ENCODE measurements at places on chromosomes 1 and 21.

DNA sequence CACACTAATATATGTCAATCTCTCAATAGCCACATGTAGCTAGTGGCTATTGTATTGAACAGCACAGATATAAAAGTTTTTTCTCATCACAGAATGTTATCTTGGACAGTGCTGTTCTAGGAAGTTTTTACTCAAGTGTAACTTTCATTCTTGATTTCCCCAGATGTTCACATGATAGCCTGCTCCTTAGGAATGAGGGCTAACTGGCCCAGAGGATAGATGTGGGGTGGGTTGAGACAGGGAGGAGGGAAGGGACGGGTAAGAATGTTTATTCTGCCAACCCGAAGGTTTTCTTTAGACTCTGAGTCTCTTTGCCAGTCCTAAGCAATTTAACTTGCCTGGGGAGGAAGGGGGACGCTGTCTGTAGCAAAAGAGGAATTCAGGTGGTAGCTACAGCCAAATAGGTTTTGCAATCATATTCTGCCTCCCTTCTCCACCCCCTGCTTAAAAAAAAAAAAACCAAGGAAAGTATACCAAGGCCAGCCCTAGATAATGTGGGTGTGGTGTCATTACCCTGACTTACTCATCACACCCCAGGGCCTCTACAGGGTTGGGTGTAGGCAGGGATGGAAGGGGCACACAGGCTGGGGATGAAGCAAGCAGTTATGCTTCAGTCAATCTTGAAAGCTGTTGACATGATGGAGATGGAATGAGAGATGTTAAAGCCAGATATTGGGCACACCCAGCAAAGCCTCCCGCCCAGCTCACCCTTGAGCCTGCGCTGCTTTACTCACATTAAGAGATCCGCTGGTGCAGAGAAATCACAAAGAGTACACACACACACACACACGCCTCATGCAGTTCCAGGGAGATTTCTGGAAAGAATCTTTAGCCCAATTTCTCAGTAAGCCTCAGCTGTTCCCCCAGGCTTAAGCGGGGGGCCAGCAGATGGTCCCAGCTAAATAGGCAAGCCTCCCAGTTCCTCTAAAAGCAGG is 59.9 kb downstream of the PLXNA2 start:
- peak; percentile 38 for DNase-seq

- DNase-seq, result no peak
Measured at GRCh38 chr1:80987824-80988223, 812.9 kb upstream of the ADGRL2 start.

DNA sequence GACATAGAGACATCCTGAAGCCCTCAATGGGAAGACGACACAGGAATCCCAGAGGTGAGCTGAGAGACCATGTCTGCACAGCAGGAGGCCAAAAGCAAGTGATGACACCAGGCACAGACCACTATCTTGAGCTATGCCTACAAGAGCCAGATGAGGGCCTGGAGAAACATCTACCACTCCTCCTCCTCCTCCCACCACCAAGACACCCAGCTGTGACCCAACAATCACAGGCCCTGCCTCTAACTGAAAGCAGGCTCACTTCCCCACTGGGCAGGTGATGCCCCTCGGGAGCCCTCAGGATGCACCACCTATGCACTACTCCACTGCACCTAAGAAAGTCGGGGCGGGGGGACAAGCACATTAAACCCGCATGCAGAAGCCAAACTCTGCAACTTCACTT is 16.5 kb downstream of the TADA1 start:
- no peak for DNase-seq

DNA sequence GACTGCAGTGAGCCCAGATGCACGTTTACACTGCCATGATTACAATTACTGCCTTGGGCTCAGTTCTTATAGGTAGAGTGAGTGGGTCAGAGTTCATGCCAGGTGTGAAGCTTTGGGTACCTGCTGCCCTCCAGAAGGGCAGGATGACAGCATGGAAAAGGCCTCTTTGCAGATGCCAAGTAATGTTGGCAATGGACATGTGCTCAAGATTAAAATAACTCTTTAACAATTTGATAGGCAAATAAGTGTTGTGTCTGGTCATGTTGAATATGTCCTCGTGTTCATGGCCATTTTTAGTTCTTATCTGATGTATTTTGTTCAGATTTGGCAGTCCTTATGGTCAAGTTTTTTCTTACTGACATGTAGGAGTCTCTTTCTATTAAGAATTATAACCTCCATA is 34.8 kb downstream of the S100B start:
- no peak for DNase-seq

DNA sequence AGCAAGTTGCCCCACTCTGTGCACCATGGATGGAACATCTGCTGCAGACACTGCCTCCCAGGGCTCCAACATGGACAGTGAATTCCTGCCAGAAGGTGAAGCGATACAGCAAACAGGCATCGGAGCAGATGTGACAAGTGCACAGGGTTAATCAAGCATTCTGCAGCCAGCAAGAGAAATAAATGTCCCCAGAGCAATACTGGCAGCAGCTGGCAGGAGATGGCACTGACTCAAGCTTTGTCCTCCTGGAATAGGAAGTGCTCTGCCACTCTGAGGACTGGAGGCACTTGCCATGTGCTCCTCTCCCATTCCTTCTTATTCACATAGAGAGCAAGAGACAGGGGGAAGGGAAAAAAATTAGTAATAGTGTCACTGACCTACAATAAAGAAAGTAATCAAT is 402.7 kb upstream of the DAB1 start:
- no peak for DNase-seq

GRCh38 chr1:167905182-167905581 is 8.8 kb downstream of the ADCY10 start:
- peak; percentile 46 for DNase-seq

DNA sequence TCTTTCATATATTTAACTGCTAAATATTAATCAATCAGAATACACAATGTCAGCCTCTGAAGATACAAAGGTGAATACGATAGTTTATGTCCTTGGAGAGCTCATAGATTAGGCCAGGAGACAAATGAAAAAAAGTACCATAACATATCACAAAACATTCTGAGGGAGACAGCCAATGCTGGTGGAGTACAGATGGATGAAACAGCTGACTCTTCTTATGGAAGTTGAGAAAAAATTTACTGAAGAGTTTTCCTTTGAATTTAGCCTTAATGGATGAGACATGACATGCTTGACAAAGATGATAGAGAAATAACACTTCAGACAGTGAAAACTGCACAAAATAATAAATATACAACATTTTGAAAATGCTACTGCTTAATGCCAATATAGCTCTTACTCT is 193.5 kb downstream of the PDE4B start:
- DNase-seq, result no peak

DNA sequence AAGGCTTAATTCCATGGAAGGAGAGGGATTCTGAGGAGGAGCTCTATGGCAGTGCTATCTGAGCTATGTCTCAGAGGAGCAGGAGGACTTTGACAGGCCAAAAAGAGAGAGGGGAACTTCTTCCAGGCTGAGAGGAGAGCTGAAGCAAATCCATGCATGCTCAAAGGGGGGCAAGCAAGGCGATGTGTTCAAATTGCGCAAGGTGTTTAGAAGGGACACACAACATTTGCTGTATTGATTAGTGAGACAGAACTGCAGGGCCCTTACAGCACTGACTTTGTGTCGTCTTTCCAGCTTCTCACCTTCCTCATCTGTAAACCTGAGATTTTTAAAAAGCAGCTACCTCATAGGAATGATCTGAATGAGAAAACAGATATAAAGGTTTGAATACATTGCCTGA is 145.3 kb downstream of the DAB1 start:
- DNase-seq, result no peak

- peak; percentile 7 for DNase-seq
Measured at GRCh38 chr1:106458866-106459265, 597.6 kb upstream of the PRMT6 start.

- no peak for DNase-seq
Measured at GRCh38 chr1:4710592-4711415, 56.4 kb downstream of the AJAP1 start.

DNA sequence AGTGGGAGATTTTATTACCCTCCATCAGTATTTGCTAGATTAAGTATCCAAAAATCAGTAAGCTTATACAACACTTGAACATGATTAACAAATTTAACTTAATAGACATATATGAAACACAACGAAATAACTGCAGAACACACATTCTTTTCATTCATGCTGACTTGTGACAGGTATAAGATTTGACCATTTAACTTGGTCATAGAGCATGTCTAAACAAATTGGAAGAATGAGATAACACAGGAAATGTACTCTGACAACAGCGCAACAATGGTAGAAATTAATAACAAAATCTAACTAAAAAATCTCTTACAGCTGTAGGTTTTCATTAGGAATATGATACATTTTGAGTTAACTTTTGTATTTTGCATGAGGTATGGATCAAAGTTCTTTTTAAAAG is 62.4 kb upstream of the TTLL7 start:
- no peak for DNase-seq

GRCh38 chr1:205442051-205442725 is 13.7 kb downstream of the BLACAT1 start:
- no peak for DNase-seq

DNA sequence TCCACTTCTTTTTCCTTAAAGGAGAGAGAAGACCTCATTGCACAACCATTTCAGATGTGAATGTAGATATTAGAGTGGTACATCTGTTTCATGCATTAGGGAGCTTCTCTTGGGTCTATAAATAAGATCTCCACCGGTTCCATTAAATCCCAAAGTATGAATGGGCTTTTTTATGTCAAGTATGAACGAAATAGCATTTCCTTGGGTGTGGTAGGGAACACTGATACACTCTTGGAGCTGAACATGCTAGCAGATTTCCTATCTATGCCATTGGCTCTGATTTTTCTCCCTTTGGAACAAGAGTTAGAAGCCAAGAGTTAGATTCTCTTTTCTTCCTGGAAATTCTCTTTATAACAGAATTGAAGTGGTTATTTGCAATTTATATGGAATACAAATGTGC is 245.6 kb upstream of the ADAMTS5 start:
- no peak for DNase-seq

DNA sequence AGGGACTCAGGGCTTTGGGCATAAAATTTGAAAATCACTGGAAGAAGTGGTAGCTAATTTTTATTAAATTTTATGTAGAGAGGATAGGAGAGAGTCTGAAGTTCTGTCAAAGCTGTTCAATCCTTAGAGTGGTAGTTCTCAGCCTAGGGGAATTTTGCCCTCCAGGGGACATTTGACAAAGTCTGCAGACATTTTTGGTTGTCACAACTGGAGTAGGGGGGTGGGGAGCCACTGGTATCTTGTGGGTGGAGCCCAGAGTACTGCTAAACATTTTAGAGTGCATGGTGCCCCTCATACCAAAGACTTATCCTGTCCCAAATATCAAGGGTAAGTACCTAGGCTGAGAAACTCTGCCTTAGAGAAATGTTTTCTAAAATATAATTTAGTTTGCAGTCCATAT is 30.2 kb downstream of the RASAL2 start:
- DNase-seq, result no peak

Data from NCI-H187 treated with DMSO at 0.1 percent for 48 hours (cell line).